ENCODE measurements at places on chromosomes 11 and 22.

GRCh38 chr11:96045622-96046456 is 121.9 kb upstream of the MTMR2 start:
- no peak for DNase-seq

GRCh38 chr22:39773503-39773902 is 120.1 kb downstream of the ENTHD1 start:
- no peak for DNase-seq

GRCh38 chr11:92837595-92837994 is 131.9 kb upstream of the MTNR1B start:
- DNase-seq: no peak

DNA sequence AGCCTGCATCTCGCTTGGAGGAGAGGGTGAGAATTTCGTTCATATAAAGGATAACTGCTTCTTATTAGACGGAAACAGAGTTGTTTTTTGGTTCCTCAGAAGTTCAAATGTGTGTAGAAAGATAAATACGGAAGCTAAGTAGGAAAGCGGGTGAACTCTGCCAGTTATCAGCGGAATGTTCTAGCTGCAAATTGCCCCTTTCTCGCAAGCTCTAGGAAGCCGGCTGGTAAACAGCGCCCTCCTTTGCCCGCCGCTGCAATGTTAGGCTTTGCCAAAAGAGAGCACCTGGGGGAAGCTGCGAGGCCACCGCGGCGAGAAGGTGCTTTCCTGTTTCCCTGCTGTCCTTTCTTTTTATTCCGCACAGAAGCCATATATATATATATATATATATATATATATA is 67.0 kb downstream of the IGLL5 start:
- DNase-seq: no peak

DNA sequence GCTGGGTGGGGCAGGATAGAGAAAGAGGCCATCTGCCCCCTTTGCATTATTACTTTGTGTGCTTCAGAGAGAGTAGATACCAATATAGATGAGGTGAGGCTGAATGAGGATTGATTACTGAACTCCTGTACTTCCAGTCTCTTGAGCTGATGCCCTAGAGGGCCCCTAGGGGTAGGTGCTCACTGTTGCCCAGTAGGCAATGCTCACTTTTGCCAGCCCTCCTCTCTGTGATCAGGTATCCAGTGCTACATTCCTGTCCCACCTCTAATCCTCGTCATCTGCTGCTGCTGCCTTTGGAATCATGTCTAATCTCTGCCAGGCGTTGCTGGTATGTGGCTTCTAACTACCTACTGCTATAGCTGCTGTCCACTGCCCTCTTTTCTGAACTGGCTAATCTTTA is 57.2 kb downstream of the CCDC83 start:
- no peak for DNase-seq
